ENCODE measurements at places on chromosomes 3 and 15.

DNA sequence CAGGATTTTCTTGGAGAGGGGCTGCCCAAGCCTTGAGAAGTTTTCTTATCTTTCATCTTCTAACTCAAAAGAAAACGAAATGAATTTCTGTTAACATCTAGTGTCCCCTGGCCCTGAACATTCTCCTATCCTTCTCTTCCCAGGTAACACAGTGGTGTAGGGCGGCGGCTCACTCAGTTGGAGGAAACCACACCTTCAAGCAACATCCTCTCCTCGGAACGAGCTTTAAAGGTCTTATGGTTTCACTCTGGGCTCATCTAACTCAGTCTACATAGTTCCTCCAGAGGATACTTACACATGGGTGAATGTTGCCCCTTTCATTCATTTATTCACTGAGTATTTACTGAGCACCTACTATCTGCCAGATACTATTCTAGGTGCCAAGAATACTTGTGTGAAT lies 31.0 kb upstream of the KLHL6 start:
- no peak for DNase-seq

DNA sequence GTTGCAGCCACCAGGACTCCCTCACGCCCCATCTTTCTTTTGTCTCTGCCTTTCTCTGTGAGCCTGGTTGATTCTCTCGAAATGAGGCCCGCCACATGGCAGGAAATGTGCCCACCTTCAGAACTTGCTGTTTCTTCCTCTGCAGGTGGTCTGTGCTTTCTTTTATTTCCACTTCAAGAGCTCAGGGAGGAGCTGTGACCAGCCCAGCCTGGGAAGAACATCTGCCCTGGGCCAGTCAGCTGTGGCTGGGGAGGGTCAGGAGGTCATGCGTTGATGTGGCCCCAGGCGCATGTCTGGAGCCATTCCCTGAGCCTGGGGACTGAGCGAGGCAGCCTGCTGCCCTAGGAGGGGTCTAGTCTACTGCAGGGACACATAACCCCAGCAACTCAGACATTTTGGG lies 8.0 kb downstream of the FBLN2 start:
- DNase-seq: no peak

- no peak for DNase-seq
These were observed 182.9 kb downstream of the KCNMB2 start for GRCh38 chr3:178718995-178719635.

DNA sequence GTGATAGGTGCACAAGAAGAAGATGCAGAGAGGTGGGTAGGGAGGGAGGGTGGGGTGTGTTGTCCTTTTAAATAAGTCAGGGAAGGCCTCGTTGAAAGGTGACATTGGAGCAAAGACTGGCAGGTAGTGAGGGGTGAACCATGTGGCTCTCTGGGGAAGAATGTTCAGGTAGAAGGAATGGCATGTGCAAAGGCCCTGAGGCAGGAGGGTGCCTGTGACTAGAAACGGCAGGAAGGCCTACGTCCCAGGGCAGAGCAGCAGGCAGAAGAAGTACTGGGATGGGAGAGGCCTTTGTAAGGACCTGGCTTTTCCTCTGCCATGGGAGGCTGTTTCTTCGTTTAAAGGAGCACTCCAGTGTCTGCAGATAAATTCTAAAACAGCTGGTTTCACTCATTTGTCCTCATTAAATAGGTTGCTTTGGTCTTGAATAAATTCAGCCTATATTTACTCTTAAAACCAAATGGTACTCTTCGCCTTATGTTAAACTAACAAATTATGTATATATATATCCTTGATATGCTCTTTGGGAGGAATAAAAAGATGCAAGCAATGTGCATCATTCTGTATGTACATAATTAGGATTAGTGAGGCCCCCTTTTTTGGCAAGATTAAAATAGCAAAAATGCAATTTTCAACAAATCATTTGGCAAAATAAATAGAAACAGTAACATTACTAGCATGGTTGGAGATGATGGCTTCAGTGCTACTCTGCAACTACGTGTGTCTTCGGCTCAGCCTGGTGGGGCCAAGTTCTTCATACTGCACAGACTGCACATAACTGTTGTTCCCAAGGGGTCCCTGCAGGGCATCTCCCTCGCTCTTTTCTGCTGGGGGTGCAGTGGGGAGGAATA lies 151.4 kb downstream of the KLF13 start:
- DNase-seq: no peak

GRCh38 chr3:69379661-69380060 lies 6.2 kb downstream of the FRMD4B start:
- DNase-seq: no peak

DNA sequence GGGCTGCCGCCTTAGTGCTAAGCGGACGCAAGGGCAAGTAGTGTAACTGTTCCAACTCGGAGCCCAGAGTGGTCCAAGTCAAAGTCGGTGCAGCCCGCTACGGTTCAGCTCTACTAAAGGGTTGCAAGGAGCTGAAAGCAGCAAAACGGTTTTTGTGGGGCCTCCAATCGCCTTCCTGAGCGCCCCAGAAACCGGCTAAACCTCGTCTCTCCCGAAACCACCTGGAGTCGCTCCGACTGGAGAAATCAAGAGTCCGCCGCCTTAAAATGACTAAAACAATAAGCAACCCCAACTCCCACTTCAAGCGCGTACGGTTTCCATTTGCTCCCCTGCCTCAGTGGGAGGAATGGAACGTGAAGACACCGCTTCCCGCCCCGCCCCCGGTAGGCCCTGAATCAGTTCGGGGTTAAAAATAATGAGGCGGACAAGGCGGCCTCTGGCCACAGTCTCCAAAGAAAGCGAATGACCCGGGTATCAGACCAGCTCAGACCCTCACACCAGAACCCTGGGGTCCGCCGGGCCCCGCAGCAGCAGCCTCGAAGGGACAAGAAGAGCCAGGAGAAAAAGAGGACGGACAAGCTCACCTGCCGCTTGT lies 401 bp downstream of the SEC11A start:
- no peak for DNase-seq
